ENCODE measurements at places on chromosomes 2 and 18.

DNA sequence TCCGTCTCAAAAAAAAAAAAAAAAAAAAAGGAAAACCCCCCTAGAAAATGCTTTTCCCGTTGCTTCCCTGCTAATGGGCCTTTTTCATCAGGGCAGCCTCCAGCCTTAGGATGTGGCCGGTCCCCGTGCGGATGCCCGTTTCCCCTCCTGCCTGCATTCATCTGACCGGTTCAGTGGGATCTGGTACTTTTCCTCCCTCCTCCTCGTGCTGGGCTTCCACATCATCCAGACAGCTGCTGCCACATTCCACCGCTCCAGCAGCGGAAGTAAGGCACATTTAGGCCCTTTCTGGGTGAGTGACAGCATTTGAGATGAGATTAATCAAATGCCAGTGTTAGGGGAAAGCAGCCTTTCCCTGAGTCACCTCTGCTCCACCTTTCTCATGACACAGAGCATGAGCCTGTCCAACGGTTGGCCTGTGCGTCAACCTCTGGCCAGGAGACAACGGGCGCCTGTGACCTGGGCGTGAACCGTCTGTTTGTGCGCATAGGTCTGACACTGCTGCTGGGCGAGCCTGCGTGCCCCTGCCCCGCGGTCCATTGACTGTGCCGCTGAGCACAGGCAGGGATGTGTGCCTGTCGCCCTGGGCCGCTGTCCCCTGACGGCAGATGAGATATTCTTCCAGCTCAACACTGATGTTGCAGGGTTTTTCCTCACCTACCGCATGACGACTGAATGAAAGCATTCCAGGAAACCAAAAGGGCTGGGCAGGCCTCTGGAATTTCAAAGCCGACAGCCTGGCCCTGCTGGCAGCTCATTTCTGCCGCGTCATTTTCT, 174.0 kb downstream of the TGIF1 start:
- no peak for DNase-seq

DNA sequence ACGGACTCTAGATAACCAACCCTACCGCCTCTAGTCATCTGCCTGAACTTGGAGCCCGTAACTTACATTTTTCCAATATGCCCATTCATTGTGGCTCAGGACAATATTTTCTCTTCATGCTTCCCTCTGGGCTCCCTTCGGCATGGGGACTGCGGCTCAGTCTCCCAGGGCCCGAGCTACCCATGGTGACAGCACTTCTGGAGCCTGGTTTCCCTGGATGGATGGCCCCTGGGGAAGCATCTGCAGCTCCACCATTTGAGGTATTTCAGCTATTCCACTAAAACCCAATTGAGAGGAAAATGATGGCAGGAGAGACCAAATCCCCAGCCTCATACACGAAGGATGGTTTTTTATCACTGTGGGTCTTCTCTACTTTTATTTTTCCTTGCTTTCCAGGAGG, 74.3 kb downstream of the KIF5C start:
- no peak for DNase-seq

DNA sequence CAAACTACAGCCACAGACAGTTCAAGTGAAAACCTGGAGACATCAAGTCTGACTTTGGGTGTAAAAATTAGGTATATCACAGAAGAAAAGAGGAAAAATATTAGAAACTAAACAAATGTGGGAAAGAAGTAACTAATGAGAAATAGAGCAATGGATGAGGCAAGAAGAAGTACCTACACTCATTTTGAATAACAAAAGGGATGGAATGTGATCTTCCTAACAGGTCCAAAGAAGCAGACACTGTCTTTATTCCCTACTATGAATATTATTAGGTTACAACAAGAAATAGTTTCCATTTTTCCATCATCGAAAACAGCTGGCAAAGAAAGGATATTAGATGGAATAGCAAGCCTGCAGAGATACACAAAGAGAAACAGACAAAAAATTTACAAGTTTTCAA, 486.3 kb upstream of the FSHR start:
- no peak for DNase-seq

GRCh38 chr18:3706279-3707097, 256.5 kb downstream of the TGIF1 start:
- no peak for DNase-seq

- DNase-seq = no peak
Observed at GRCh38 chr2:16747257-16747656, 81.6 kb upstream of the CYRIA start.

GRCh38 chr18:69715191-69715795, 232.4 kb downstream of the CD226 start:
- no peak for DNase-seq

Data from stimulated activated CD4-positive, alpha-beta T cell treated with anti-CD3 and anti-CD28 coated beads, Interleukin-12 subunit alpha, Interleukin-12 subunit beta, amount 100 ng/mL, for 24 hours (primary cell).